ENCODE measurements at places on chromosomes 7 and 10.
A peak's percentile ranks its signal among the peaks of the same experiment; 100 is the strongest.

DNA sequence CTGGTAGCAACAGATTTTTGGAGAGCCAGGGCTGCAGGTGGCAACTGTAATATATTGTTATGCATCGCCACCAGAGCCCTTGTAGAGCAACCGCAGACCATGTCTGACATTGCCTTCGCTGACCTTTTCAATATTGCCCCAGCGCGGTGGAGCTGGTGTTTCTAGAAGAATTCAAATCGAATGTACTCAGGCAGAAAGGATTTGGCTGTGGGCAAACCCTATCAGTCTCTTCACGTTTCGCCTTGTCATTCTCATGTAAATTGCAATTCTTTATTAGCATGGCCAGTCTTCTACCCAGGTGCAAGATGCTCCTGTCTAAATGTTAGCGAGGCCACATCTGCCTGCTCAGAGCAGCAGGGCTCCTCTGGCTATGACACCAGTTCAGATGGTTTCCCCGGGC is 490.2 kb upstream of the AUTS2 start:
- DNase-seq = no peak

GRCh38 chr7:3795781-3796180 is 494.7 kb downstream of the SDK1 start:
- DNase-seq = no peak

- DNase-seq = no peak
Measured at GRCh38 chr10:30199376-30200016, 140.1 kb upstream of the JCAD start.

- no peak for DNase-seq
Measured at GRCh38 chr10:11605807-11606408, 5.5 kb downstream of the USP6NL start.

- no peak for DNase-seq
Measured at GRCh38 chr10:70650718-70651117, 21.6 kb upstream of the ADAMTS14 start.

- no peak for DNase-seq
Measured at GRCh38 chr10:89458291-89458690, 43.9 kb downstream of the IFIT5 start.

- no peak for DNase-seq
Measured at GRCh38 chr10:50563906-50564305, 59.9 kb downstream of the SGMS1 start.

- no peak for DNase-seq
Measured at GRCh38 chr7:150992833-150993302, 2.1 kb downstream of the NOS3 start.

DNA sequence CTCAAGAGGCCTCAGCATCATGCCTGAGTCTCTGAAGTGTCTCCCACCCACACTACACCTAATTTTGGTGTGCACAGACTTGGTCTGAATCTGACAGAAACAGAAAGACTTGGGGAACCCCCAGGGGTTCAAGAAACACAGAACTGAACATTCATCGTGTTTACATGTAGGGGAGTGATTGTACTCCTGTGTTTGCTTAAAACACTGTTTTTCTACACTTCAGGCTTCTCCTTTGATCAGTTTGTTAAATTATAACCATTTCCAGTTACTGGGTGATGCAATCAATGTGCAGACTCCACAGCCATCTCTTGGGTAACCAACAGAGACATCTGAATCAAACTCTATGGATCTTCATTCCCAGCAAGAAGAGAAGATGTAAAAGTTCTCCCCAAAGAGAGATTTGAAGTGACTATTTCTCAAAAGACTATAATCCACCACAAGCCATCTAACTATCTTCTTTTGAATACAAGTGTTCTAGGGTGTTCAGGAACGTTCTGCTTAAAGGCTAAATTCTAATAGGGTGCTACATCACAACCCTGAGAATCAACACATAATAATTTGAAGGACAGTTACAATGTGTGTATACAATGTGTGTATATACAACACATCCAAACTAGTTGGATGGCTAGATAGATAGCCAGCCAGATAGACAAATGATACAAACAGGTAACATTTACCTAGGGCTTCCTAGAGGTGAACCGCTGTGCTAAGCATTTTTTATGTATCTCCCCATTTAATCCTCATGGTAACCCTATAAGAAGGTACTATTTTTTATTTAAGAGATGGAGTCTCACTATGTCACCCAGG is 34.2 kb downstream of the DNAJC12 start:
- DNase-seq = no peak

- DNase-seq = no peak
Measured at GRCh38 chr10:47051741-47052238, 140.6 kb downstream of the PTPN20 start.

GRCh38 chr7:2892549-2892948 is 48.4 kb upstream of the GNA12 start:
- DNase-seq = peak; percentile 38

GRCh38 chr10:114577133-114577532 is 80.9 kb downstream of the ABLIM1 start:
- DNase-seq = no peak

DNA sequence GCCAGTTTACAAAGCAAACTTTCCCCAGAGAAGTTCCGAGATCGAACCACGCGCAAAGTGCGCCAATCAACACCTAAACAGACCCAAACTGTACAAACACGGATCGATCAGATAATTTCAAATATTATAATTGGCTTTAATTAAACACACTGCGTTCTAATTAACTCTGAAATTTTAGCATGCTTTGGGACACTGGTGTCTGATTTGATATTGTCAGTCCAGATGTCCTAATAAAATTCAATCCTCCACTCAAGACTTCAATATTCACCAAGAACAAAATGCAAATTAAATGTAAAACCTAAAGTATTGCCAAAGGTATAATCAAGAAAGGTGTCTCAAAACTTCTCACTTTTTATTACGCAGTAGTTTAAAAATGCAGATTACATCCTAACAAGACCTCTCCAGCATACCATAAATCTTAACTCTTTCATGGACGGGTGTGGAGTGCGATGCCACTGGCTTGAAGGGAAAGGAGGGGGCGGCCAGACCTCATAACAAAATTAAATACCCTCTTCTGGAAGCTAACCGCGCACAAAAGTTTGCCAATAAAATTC is 5.9 kb upstream of the EBF3 start:
- no peak for DNase-seq

DNA sequence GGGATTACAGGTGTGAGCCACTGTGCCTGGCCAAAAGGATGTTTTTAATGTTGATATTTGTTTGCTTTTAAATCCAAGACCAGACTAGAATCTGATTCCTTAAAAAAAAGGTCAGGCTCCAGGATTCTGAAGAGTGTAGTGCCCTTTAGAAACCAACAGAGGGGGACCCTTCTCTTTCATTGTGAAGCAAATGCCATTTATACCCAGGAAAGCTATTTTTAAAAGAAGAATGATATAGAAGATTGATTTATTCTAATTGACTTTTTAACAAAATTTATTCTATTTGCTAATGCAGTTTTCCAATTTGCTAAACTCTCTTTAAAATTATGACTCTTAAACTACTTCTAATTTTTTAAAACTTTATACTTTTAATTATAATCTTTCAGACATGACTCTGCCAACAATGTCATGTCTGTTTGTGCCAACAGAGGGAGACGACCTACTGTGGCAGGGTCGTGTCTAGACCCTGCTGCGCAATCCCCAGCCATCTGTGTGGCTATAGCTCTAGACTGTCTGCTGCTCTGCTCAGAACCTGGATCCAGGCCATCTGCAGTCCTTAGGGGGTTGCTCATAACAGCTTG is 201.0 kb upstream of the IMMP2L start:
- DNase-seq = no peak

GRCh38 chr10:106991091-106991490 is 173.4 kb downstream of the SORCS1 start:
- DNase-seq = no peak

- DNase-seq = no peak
Measured at GRCh38 chr10:113578773-113579172, 25.9 kb downstream of the HABP2 start.

GRCh38 chr7:134016223-134016941 is 110.8 kb upstream of the LRGUK start:
- peak; percentile 33 for DNase-seq

GRCh38 chr10:18323916-18324315 is 183.7 kb downstream of the CACNB2 start:
- DNase-seq = no peak

- no peak for DNase-seq
Measured at GRCh38 chr7:55508221-55509011, 63.9 kb downstream of the VOPP1 start.
